ENCODE measurements at places on chromosomes 6 and 20.
A peak's percentile ranks its signal among the peaks of the same experiment; 100 is the strongest.

- DNase-seq: no peak
These were observed 64.9 kb upstream of the AFDN start for GRCh38 chr6:167761794-167762258.

DNA sequence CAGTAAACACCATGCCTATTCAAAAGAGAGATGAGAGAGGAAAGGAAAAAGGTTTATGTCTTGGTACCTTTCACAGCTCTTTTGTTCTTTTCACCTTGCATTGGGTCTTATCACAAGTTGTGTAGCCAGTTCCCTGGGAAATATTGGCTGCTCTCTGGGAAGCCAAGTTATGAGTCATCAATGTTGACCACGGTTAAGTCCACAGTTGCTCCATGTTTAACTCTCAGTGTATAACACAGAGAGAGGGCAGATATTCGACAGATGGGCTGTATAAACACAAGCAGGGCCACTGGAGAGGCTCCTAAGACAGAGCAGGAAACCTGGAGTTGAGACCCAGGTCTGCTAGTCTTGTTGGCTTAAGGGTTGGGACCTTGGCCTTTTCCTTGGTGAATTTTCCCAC is 718.6 kb downstream of the QKI start:
- no peak for DNase-seq

GRCh38 chr20:58692579-58693225 is at the start of gene NPEPL1:
Gene NPEPL1 (plus strand): TSS chr20:58692800. CDS start chr20:58692901, 101 bp downstream.
- DNase-seq: peak; percentile 77

DNA sequence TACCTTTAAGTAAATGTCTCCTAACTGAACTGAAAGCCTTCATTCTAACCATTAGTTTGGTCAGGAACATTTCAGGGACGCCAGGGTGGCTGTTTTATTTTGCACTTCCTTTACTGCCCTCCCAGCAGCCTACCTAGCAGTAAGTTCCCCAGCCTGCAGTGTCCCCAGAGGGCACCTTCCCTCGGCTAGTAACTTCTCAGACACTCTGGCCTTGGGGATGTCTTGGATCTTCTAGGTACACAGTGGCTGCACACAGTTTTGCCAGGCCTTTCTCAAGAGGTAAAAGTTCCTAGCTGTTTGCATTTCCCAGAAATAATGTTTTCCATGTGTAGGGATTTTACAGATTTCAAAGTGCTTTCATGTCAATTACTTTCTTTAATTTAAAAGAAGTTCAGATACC is 378 bp upstream of the LAMA2 start:
- no peak for DNase-seq

DNA sequence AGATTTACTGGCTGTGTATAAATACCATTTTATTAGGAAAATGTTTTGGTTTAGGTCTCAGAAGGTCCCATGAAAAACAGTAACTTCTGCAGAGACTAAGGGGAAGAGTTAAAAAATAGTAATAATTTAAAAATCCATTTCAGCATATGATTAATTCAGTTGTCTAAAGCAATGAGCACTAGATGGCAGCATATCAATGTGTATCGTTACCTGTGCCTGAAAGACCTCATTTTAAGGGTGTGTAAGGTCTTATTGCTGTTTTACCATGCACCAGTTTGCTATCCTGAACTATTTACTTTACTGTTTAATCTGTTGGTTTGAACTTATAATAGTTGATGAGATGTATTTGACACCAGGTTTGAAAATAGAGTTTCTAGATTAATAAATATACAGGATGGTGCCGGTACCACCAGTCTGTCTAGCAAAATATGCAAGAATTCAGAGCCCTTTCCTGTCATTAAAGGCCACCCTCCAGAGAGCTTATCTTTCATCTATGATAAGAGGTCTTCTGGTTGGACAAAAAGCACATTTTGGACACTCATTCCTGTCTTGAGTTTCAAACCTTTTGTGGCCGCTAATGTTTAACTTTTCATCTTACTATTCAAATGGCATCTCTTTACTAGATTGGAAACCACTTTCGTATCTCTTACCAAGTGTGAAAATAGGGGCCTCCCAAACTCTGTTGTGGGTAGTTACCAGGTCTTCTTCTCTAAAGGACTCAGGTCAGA is 8.9 kb upstream of the AHI1 start:
- peak; percentile 64 for DNase-seq

GRCh38 chr6:49766762-49767161 is 20.3 kb downstream of the PGK2 start:
- no peak for DNase-seq
